ENCODE measurements at places on chromosomes 7 and 10.
A peak's percentile ranks its signal among the peaks of the same experiment; 100 is the strongest.

GRCh38 chr10:72639441-72639873, 13.6 kb upstream of the MICU1 start:
- DNase-seq: no peak

DNA sequence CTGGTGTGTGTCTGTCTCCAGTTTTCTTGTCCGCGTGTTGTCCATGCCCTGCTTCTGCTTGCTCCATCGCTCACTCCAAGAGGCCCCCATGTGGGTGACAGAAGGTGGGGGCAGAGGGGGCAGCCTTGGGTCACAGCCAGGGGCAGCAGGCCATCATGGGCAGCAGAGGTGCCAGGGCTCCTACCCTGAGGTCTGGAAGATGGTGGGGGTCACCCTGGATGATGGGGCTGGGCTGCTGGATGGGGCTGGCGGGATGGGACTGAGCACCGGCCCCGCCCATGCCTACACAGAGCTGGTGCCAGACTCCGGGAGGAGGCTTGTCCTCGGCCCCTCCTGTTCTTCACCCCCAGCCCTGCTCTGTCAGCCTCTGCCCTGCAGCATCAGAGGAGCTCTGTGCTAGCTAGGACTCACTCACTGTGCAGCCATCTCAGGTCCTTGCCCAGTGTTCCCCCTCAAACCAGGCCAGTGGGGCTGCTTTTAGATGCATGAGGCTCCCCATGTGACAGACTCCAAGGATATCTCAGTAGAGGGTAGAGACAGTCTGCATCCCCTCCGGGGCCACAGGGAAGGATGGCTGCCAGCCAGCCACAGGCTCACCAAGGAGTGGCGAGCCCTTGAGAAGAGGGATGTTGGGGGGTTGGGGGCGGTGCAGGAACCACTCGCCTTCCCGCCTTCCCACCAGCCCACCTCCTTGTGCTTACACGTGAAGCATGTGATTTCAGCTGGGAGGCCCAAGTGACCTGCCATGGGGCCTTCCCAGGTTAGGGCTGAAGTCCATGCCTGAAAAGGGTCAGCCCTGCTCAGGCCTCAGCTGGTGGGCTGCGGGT, 35.5 kb upstream of the PPIF start:
- no peak for DNase-seq

DNA sequence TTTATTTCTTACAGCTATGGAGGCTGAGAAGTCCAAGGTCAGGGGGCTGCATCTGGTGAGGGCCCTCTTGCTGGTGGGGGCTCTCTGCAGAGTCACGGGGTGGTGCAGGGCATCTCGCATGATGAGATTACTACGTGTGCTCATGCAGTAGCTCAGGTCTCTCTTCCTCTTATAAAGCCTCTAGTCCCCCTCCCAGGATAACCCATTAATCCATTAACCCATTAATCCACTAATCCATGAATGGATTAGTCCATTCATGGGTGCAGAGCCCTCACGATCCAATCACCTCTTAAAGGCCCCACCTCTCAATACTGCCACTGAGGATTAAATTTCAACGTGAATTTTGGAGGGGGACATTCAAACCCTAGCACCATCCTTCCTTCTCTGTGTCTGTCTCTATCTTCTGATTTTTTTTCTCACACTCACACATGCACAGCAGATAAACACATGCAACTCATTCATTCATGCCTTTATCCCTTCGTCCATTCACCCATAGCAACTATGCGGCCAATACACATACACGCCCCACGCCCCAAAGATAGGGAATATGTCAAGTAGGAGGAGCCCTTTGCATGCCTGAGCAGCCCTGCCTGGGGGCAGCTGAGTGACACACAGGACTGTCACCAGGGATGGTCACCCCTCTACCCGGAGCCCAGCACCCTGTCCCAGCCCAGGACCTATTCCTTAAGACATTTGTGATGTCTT, 86.5 kb downstream of the C10orf105 start:
- DNase-seq: no peak

GRCh38 chr7:15757041-15758000, 70.8 kb upstream of the MEOX2 start:
- no peak for DNase-seq

GRCh38 chr10:43121444-43121843, 16.8 kb upstream of the CSGALNACT2 start:
- no peak for DNase-seq

DNA sequence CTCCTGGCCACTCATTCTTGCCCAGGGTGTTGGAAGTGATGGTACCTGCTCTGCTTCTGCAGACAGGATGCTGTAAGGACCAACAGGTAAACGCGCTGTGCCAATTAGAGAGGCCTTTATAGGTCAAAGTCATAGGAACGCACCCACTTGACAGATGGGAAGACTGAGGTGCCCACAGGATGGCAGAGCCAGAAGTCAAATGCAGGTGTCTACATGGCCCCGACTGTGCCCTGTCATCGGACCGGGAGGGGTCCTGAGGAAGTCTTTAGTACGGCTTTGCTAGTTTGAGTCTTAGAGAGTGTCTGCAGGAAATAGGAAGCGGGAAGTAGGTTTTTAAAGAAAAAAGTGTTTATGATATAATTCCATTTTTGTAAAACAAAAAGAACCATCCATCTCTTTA, 57.3 kb downstream of the HK1 start:
- DNase-seq: no peak

DNA sequence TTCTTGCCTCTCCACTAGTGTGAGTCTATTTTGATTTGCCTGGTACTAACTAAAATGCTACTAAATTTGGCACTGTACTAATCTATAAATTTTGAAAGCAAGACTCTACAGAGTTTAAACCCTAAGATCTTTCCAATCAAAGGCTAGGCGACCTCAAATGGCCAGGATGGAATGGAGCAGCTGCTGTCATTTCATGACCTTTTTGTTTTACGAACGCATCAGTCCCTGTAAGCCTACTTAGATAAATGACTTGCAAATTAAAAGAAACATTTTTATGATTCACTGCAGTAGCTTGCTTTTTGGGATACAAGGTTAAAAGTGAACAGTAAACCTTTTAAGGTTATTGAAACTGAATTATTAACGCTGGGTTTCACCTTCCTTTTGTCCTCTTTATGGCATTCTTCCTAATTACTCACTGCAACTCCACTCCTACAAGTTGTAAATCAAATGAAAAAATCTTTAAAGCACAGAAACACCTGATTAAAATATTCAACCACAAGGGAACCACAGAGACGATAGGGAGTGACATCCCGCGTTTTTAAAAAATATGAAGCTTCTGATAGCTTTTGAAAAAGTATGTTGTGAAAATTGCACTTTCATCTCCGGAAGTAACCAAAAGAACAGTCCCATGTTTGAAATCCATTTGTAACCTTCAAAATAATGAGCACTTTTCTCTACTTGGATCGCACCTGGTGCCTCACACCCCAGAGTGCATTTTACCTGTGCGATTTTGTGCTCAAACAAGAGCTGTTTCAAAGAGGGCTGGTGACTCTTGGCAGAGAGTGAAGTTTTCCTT, 595.1 kb downstream of the PARD3 start:
- DNase-seq: no peak

DNA sequence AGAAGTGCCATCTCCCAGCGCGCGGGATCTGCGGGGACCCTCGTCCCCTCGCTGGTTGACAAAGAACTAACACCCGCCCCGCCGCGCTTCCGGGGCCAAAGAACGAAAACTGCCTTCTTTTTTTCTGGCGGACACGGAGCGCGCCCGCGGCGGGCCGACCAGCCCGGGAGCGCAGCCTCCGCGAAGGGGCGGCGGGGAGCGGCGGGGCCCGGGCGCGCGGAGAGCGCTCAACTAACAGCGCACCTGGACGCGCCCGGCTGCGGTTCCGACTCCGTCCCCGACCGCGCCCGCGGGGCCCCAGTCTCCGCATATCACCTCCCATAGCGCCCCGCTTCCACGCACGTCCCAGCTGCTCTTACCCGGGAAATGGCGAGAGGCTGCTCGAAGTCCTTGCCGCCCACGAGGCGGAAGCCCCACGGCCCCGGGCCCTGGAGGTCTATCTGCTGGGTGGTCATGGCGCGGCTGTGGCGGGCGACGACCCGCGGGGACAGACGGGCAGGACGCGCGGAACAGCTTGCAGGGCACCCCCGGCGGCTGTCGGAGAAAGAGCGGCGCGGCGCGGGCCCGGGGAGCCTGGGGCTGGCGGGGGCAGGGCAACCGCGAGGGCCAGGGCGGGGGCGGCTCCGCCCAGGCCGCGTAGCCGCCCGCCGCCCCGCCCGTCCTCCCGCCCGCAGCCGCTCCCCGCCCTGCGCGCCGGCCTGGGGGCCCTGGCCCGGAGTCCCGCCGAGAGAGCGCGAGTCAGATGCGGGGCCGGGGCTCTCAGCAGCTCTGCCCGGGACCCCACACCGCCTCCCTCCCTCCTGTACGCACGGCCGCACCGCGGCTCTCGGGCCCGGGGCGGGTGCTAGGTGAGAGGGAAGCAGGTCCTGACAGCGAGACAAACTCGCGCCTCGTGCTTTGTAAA, at the start of gene PDLIM1:
TSS of gene PDLIM1 (minus strand) at position 543 of the 904 bp plus-strand sequence. CDS start at position 455, 88 bp downstream.
- no peak for DNase-seq

DNA sequence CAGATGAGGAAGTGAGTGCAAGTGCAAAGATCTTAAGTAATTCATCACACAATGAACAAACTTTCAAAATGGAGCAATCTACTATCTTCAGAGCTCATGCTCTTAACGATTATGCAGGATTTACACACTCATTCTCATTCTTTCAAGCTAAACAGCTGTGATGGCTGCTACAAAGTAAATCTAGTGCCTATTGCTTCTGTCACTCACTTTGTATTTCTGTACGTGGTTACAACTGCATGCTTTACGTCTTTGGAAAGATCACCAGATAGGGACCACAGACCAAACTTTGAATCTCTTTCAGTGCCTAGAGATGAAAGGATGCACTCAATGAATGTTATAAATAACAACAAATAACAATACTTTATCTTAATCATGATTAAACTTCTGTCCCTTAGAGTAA, 194.6 kb downstream of the MAGI2 start:
- no peak for DNase-seq

DNA sequence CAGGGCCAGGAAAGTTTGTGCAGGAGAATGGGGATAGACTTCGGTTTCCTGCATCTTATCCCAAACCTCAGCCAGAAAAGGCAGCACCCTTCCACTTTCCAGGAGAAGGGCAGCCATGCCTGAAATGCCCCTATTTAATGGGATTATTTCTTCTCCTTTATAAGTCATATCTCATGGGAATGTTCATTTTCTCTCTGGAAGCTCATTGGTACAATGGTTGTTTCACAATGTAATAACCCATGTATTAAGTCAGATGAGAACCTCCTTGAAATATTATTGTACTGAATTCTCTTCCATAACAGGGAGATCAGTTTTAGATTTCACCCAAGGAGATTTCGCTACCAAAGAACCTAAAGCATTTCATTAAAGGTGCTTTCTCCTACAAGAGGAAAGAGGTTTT, 457.5 kb downstream of the KCNMA1 start:
- DNase-seq: no peak

DNA sequence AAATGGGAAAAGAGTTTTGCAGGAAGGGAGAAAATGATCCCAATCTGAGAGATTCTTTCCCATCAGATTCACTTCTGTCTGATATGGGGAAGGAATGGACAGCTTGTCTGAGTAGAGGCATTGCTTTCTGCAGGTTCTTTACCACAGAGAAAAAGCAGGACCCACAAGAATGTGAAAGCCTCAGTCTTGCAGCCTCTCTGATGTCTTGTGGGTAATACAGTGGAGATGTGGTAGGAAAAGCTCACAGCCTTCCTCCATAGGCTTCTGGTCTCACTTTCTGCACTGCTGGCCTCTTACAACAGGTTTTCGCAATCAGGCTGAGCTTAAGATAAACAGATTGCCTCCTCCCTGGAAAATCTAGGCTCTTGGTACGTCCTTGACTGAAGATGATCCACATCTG, 551 bp downstream of the IFIT1 start:
- no peak for DNase-seq

- no peak for DNase-seq
Measured at GRCh38 chr10:86836044-86836443, 79.6 kb downstream of the BMPR1A start.

DNA sequence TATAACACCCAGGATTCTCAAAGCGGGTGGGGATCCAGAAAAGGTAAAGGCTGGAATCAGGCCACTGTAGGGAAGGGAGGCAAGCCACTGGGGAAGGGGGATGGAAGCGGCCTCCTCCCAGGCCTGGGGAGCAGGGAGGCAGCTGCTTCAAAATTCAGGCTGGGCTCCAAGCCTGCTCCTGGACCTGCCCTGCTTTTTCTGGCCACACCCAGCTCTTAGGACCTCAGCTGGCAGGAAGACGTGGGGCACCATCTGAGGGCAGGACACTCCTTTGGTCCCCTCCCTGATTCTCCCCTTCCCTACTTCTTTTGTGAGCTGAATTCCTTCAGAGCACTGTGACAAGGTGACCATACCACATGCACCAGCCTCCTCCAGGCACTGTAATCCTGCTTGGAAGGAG, 4.6 kb upstream of the LBX1 start:
- DNase-seq: no peak

- no peak for DNase-seq
Measured at GRCh38 chr10:11886138-11886474, 63.0 kb downstream of the PROSER2 start.

- DNase-seq: no peak
Measured at GRCh38 chr10:104109908-104110662, 11.9 kb upstream of the SFR1 start.

GRCh38 chr7:123805287-123805686, 39.7 kb upstream of the HYAL4 start:
- DNase-seq: no peak

DNA sequence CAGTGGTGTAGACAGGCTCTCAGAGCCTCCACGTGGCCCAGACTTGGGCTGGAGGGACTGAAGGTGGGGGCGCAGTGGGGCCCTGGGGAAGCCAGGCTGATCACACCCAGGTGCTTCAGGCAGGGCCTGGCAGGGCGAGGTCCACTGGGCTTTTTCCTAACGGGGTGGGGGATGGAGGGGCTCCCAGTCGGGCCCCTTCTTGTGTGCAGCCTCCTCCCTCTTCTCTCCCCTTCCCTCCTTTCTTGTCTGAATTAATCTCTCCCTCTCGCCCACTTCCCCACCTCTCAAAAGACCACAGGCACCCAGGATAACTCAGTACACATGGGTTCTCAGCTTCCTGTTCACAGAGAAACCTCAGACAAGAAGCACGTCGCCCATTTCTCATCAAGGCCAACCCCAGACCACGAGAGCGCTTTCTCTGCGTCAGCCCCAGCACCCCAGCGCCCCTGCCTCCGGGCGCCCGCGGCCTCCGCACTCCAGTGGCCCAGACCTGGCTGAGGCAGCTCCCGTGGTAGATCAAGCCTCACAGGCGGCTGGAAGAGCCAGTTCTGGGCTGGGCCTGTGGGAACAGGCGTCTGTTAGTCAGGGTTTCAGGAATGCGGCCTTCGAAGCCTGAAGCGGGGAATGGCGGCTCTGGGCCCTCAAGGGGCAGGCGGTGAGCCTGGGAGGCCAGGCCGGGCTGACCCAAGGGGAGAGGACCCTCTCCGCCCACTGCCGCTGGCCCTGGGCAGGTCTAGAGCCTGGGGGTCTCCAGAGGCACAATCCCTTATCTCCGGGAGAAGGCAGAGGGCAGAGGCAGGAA, 50.6 kb downstream of the PWWP2B start:
- DNase-seq: peak; percentile 68

GRCh38 chr10:22631646-22632278, 82.6 kb downstream of the PIP4K2A start:
- DNase-seq: no peak

- DNase-seq: no peak
Measured at GRCh38 chr10:34789966-34790506, 25.1 kb downstream of the PARD3 start.

GRCh38 chr7:28078036-28078901, 102.3 kb downstream of the JAZF1 start:
- peak; percentile 32 for DNase-seq

Measured in stimulated activated CD4-positive, alpha-beta T cell treated with anti-CD3 and anti-CD28 coated beads, Interleukin-4, amount 100 ng/mL, for 4 hours (primary cell).